NCI-H345 (cell line): ENCODE measurements at places on chromosomes 5 and 9.

DNA sequence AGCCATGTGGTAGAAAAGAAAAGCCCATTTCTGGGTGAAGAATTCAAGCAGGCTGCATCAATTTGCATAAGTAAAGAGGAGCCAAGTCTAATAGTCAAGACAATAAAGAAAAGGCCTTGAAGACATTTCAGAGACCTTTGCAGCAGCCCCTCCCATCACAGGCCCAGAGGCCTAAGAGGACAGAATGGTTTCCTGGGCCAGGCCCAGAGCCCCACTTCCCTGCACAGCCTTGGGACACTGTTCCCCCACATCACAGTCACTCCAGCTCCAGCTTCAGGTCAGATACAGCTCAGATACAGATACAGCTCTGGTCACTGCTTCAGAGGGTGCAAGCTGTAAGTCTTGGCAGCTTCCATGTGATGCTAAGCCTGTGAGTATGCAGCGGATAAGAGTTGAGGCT is 29.1 kb downstream of the PLGRKT start:
- no peak for DNase-seq

DNA sequence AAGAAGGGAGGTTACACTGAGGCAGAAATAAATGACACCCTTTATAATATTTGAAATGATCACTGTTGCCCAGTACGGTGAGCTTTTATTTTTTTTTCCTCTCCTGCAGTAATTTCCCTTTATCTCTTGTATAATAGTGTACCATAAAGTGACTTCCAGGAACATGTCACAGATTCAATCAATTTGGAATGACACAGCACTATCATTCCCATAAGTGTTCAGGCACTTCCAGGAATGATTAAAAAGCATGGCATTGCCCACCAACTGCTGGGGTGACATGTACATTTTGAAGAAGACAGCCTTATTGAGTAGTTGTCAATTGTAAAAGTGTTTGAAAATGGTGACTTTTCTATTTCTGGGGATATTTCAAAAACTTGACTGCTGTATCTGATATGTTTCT is 1700.9 kb upstream of the NUDT12 start:
- DNase-seq, result no peak

DNA sequence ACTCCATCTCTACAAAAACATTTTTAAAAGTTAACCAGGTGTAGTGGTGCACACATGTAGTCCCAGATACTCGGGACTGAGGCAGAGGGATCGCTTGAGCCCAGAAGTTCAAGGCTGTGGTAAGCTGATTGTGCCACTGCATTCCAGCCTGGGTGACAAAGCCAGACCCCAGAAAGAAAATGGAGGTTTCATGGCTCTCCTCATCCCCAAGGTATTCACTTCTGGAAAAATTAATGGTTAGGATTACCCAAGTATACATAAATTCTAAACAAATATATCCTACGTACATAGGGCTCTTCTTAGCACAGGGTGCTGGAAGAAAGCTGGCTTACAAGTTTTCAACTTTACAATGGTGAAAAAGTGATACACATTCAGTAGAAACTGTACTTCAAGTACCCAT is 18.6 kb upstream of the RECK start:
- no peak for DNase-seq

DNA sequence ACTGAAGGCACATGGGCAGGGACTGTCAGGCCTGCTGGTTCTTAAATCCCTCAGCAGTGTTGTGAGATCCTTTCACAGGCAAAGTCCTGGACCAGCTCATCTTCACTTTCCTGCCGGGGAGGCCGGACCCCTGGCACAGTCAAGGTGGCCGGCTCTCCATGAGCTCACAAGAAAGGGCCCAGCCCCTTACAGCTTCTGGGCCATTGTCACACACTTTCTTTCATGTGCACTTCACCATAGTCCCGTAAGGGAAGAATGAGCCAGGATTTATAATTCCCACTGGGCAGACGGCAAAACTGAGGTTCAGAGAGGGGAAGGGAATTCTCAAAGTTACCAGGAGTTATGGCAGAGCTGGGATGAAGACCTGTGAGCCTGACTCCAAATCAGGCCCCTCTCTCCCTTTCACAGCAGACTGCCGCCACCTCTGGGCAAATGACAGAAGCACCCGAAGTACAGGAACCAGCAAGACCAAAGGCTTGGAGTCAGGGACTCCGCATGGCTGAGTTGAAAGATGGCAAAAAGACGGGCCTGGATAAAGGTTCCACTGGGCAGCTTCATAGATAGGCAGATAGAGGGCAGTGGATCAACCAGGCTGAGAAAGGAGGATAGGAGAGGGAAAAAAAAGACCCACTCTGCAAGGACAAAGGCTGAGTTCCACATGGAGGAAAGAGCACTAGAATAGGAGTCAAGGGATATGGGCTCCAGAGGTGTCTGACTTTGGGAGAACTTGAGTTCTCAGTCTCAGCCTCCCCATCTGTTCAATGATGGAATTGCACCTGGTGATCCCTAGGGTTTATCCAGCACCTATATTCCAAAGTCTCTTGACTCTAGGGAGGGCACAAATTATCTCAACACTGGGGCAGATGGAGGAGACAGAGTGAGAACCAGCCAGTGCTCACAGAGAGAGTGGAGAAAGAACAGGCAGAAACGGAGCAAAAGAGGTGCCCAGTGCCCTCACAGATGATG is 128.7 kb downstream of the PAX5 start:
- no peak for DNase-seq

- DNase-seq, result no peak
These were observed 81.4 kb downstream of the EDIL3 start for GRCh38 chr5:84303315-84303714.

GRCh38 chr5:76870046-76870445 is 20.2 kb downstream of the S100Z start:
- DNase-seq, result no peak

DNA sequence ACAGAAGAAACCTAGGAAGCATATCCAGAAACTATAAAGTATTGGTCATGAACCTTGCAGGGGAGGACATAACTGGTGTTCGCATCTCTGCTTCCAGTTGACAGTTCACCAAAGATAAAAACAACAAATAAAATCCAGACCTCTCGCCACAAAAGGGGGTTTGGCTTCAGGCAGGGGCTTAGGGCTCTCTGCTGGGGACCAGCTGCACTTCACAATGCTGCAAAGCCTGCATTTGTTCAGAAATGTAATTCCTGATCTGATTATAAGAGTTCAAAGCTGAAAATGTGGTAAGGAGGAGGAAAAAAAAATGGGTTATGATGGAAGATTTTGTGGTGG is 79.0 kb downstream of the PDE4D start:
- DNase-seq, result no peak

GRCh38 chr5:167725264-167725663 is 566.2 kb upstream of the WWC1 start:
- no peak for DNase-seq

DNA sequence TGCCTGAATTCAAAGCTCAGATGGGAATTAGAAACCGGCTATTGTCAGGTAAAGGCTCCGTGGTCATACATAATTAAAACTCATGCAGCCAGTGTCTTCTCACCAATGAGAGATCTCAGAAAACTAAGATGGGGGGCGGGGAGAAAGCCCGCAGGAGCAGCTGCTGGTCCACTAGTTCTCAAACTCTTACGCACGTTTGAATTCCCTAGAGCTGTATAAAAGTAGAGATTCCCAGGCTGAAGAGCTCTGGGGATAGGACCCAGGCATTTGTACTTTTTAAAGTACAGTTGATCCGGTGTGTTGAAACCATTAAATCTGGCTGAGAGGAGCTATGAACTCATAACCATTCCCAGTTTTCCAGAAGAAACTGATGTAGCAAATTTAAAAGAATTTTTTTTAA is 68.5 kb downstream of the FRMD3 start:
- DNase-seq, result no peak

DNA sequence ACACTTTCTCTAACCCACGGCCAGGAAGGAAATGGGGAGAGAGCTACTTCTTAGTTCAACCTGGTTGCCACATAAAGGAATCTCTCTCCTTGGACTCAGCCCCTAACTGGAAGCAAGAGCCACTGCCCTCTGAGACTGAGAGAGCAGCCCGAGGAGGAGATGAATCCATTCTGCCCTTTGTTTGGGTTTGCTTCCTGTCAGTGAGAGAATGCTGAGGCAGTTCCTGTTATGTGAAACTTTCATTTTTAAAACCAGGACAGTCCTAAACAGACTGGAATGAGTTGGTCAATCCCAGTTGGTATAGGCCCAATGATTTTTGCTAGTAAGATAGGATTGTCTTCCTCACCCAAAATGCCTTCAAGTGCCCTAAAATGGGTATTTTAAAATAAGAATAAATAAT is 205.1 kb downstream of the NTRK2 start:
- no peak for DNase-seq

DNA sequence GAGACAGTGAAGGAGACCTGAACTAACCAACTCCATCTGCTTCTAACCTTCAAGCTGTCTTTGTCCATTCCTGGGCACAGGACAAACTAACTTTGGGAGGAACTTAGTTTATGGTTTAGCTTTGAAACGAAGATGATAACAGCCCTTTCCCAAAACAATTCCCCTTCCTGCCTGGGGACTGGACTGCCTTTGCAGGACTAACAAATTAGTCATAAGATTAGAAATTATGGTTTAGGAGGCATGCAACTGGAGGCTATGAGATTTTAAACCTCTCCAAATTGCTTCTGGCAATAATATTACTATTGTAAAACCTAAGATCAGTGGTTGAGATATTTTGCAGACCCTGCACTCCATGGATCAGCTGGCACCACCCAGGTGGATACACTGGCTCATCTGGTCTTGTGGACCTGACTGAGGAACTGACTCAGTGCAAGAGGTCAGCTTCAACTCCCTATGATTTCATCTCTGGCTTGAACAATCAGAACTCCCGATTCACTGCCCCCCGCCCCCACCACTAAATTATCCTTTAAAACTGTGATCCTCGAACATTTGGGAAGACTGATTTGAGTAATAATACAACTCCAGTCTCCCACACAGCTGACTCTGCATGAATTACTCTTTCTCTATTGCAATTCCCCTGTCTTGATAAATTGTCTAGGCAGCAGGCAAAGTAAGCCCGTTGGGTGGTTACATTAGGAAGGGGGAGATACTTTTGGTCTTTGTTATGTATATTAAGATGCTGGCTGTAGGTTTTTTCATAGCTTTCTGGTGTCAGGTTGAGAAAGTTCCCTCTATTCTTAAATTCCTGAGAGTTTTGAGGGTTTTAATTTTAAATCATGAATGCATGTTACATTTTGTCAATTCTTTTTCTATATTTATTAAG is 213.3 kb downstream of the TSSK1B start:
- no peak for DNase-seq

DNA sequence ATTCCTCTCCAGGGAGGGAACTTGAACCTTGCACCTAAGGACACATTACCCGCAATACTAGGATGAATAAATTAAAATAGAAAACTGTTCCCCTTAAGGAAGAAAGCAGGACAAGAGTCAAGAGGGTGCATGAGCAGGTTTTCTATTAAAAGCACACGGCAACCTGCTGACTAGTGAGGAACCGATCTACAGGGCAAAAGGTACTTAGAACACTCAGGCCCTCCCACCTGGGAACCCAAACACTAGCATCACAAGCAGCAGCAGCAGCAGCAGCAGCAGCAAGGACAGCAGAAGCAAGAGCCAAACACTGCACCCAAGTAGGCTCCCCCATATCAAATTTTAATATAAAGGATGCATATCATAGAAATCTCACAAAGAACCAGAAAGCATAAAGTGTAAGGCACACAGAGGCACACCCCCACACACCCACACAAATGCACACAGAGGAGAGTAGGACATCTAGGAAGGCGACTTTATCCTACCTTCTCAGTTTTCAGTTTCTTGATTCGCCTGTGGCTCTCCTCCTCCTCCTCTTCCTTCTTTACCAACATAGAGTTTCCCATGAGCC is 2.8 kb downstream of the ZNF608 start:
- peak; percentile 27 for DNase-seq

- DNase-seq, result no peak
These were observed 80.2 kb downstream of the PIK3R1 start for GRCh38 chr5:68295772-68296171.

GRCh38 chr5:67366691-67367395 is 170.2 kb upstream of the CD180 start:
- no peak for DNase-seq

DNA sequence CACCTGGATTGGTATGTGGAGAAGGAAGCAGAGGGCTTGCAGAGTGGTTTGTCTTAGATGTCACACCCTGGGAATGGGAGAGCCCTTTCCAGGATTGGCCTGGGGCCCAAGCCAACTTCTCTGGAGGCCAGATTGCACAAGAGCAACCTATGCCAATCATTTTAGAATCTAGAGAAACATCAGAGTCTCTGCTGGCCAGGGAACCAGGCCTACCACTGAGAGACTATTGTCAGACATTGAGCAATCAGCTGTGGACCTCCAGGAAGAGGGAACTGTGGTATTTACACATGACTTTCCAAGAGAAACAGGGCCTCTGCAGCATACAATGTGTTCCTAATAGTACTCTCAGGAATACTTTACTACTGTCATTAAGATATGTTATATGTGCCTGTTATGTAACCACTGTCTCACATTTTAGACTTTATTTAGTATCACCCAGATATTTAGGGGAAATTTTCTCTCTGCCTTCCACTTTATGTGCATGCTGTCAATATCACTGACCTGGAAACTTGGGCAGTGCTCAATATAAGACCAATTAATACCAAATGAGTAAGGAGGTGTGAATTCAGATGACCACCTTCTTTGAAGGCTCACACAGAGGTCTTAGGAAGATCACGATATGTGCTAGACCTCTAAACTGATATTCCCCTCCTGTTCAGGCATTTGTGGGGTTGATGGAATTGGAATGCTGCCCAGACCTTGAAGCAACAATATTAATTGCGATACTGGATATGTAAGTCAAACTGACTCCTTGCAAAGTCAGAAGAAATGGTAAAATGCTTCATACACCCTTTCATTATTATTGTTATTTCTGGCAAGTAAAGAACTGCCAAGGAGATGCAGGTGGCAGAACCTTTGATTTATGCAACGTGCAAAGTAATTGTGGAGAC is 20.5 kb upstream of the CCL28 start:
- DNase-seq, result peak; percentile 62

GRCh38 chr5:83827111-83827557 is 106.5 kb upstream of the HAPLN1 start:
- DNase-seq, result no peak

DNA sequence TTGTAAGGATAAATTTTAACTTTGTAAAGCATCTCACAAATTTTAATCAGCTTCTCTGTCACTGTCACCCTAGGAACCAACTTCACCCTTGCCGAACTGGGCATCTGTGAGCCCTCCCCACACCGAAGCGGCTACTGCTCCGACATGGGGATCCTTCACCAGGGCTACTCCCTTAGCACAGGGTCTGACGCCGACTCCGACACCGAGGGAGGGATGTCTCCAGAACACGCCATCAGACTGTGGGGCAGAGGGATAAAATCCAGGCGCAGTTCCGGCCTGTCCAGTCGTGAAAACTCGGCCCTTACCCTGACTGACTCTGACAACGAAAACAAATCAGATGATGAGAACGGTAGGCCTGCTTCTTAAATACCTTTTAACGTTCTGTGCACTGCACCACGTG is 916.3 kb upstream of the WWC1 start:
- DNase-seq, result no peak

- no peak for DNase-seq
These were observed 56.2 kb upstream of the TNFSF15 start for GRCh38 chr9:114861922-114862605.

- peak; percentile 21 for DNase-seq
These were observed 989 bp upstream of the FBN2 start for GRCh38 chr5:128539038-128539429.

DNA sequence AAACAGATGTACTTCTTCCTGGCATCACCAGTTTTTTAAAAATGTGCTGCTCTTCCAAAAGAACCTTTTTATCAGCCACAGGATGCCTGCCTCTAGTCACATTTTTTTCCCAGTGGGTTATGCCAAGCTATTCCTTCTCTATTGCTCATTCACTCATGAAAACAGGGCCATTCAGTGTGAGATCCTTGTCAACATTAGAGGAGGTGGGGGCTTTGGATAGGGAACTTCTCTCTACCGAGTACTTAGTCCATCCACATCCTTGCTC is 3.1 kb downstream of the TMEM252 start:
- DNase-seq, result no peak
